ENCODE measurements at places on chromosomes 6 and 20.
A peak's percentile ranks its signal among the peaks of the same experiment; 100 is the strongest.

DNA sequence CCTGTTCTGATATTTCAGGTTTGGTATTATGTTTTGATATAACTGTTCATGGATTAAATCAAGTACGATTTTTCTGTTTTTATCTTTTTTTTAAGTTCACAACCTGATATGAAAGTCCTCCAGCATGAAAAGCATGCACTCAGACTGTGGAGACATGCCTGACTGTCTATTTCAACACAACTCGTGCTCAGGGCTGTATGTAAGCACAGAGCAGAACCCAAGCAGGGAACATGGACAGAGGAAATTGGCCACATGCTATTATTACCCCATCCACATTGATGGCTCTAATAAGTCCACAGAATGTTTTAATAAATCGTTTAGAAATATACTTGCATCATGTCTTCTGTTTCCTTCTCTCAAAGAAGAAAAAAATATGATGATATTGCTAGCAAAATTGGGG, 730.4 kb downstream of the C6orf118 start:
- no peak for DNase-seq

DNA sequence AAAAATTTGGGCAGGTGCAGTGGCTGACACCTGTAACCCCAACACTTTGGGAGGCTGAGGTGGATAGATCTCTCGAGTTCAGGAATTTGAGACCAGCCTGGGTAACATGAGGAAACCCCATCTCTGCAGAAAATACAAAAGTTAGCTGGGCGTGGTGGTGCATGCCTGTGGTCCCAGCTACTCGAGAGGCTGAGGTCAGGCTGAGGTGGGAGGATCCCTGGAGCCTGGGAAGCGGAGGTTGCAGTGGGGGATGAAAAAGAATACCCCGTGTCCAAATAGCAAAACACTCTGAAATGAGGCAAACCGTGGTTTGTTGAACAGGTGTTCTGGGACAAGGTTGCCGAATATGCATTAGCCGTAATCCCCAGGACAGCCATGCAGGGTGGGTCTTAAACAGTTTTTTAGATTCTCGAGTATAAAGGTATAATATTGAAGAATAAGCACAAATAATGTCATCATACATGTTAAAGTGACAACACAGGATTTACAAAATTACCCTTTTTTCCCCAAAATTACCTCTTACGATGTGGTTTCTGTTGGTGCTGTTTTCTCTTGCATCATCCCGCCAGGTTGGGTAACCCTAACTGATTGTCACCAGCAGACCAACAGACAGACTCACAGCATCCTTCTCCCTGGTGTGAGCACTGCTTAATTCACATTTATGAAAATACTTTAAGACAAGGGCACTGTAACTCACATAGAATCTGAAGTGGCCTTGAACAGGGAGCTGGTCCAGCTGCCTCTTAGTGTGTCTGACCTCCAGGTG, 9.1 kb downstream of the DNAJC5 start:
- DNase-seq: no peak

GRCh38 chr6:22308939-22309338, 12.1 kb upstream of the PRL start:
- no peak for DNase-seq

GRCh38 chr20:53103124-53103523, 131.0 kb downstream of the TSHZ2 start:
- DNase-seq: no peak

DNA sequence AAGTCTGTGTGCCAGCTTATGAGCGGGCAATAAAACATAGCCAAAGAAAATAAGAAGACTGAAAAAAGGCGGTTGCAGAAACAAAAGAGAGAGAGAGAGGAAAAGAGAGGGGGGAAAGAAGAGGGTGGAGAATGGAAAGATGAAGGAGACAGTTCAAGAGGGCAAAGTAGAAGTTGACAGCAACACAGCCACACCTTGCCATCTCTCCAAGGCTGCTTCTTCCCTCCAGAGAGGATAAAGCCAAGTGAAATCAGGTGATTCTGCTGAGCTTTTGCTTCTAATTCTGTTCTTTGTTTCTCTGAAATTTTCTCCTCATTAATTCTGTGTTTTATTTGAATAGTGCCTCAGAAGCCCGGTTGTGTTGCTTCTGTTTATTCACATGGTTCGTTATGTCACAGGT, 48.5 kb downstream of the PTPRK start:
- DNase-seq: no peak

DNA sequence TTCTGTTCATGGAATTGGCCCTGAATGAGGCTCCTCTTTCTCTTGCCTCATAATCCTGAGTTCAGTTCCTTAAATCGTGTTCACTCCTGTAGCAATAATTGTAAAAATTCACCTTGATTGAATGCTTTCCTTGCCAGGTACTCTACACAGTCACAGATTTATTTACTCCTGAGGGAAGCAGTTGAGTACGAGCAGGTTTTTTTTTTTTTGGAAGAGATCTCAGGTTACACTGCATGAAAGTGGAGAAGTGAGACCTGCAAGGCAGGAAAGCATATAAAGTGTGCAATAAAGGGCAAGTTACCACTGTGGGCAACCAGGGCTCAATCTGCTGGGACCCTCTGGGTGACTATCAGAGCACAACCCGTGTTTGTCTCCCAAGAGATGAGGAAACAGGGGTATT, 93.0 kb upstream of the DOK5 start:
- no peak for DNase-seq

- DNase-seq: no peak
These were observed 171.6 kb downstream of the THBS2 start for GRCh38 chr6:169082093-169082492.

DNA sequence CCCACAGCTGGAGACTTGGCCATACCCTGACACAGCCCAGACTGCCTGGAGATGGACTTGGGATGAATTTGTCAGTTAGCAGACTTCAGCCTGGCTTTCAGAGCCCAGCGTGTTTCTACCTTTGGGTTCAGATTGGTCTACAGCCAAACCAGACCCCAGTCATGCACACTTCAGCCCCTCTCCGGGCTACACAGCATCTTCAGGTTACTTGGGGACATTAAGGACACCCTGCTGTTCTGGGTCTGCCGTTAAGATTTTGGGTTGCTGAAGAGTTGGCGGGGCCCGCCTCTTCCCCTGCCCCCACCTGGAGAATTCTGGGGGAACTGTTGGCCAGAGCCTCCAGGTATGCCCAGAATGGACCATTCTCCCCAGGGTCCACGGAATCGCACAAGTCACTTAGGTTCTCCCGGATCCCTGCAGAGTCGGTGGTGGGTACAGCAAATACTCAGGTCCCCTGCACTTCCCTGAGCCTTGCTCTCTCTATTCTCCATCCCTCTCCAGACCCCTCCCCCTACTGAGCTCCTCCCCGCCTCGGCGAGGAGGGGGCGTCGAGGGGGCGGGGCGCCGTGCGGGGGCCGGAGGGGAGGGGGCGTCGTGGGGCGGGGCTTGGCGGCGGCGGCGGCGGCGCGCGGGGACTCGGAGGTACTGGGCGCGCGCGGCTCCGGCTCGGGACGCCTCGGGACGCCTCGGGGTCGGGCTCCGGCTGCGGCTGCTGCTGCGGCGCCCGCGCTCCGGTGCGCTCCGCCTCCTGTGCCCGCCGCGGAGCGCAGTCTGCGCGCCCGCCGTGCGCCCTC, at the start of gene PTK7:
TSS of gene PTK7 (plus strand) at position 645 of the 794 bp plus-strand sequence. CDS start 175 bp downstream, outside the sequence.
- no peak for DNase-seq

- no peak for DNase-seq
These were observed 23.9 kb upstream of the ASF1A start for GRCh38 chr6:118869894-118870589.

DNA sequence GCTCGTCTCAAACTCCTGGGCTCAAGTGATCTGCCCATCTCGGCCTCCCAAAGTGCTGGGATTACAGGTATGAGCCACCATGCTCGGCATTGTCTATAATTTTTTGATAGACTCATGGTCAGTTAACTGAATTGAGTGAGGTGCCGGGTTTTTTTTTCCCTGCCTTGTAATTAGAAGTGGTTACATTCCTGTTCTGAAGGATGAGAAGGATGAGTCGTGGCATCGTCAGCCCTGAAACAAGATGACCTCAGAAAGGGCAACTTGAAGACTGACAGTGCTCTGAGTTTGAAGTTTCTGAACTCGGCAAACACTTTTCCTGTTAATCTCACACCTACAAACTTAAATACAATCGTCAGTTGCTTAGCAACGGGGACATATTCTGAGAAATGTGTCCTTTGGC, 158.7 kb upstream of the PDE10A start:
- no peak for DNase-seq

GRCh38 chr6:159122453-159122852, 46.7 kb upstream of the FNDC1 start:
- no peak for DNase-seq

DNA sequence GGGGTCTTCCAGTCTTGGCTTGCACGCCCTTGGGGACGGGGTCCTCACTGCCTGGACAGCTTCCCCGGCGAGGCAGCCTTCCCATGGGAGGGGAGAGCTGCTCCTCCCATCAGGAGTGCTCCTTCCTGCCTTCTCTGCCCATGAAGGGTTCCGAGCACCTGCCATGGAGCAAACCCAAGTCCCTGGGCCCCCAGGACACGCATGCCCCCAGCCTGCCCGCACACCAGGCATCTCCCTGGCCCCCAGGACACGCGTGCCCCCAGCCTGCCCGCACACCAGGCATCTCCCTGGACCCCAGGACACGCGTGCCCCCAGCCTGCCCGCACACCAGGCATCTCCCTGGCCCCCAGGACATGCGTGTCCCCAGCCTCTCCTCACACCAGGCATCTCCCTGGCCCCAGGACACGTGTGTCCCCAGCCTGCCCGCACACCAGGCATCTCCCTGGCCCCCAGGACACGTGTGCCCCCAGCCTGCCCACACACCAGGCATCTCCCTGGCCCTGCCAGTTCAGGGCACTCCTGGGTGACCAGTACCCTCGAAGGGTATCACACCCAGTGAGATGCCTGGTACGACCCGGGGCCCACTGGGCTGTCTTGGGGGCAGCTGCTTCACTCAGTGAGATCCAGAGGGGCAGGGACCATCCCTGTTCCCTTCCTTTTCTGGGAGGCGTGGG, 21.7 kb downstream of the COL20A1 start:
- DNase-seq: no peak

DNA sequence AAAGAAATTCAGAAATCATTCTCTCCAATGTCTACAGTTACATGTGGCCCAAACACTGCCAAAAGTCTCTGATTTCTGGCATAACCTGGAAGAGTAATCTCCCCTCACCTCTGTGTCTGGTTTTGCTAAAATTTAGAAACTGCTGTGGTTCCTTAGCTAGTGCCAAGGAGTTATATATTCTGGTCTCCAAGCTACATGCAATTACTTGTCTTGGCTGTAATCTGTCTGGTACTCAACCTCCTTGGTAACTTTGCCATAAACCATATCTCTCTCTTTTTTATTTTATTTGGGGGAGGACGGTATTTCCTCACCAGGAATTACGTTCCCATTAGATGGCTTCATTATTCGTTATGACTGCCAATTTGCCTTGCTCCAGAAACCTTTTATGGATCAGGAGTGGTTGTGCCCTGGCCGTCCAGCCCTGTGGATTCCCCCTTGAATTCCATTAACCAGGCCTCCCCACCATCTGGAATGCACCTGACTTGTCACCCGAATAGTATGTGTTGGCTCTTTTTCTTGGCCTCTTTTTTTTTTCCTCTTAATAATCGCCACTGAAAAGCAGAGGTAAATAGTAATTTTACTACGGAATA, 400.0 kb downstream of the CD83 start:
- no peak for DNase-seq

GRCh38 chr6:107561306-107561705, 71.4 kb downstream of the SOBP start:
- DNase-seq: no peak

GRCh38 chr6:4896401-4896800, 107.4 kb downstream of the RPP40 start:
- DNase-seq: no peak

DNA sequence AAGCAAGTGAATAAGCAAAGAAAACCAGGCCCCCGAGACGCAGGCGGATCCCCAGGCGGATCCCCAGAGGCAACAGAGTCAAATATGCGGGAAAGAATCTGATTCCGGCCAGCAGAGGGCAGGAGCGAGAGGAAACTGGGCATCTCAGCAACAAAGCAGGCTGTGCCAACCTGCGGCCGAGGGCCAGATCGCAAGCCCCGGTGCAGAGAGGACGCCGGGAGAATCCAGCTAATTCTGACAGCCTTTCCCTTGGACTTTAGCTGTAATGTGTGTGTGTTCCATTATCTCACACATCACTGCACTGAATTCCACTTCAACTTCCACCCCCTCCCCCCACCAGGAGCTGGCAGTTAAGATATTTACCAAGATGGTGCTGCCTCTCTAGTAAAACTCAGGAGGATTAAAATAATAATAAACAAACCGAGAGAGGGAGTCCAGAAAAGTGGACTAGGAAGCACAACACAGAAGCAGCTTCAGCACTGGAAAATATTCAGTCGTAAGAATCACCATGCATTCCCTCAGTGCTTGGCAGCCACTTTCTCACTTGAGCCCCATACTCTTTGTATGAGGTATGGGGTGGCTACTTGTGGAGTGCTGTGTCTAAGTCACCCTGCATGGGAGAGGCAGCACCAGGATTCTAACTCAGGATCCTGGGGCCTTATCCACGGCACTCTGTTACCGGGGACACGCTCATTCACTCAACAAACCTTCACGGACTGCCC, 66.2 kb upstream of the SNX9 start:
- peak; percentile 67 for DNase-seq

GRCh38 chr6:155090166-155090565, 95.1 kb downstream of the TIAM2 start:
- no peak for DNase-seq

GRCh38 chr6:149936743-149937142, 5.1 kb upstream of the ULBP2 start:
- DNase-seq: no peak

DNA sequence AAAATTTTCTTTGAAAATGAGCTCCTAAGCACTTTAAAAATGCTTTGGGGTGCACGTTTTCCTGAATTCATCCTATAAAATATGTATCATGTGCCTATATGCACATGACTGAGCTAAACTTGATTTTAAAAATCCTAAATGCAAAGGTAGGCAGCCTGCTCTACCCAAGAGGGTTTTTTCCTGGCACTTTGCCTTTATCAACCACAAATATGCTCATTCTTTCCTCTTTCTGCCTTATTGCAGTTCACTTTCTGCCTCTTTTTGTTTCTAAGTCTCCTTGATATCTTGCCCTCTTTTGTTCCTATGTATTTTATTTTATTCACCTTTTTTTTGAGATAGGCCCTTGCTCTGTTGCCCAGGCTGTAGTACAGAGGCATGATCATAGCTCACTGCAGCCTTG, 229.3 kb downstream of the GRM1 start:
- no peak for DNase-seq

- DNase-seq: no peak
These were observed 83.6 kb upstream of the MYLIP start for GRCh38 chr6:16045238-16045637.

DNA sequence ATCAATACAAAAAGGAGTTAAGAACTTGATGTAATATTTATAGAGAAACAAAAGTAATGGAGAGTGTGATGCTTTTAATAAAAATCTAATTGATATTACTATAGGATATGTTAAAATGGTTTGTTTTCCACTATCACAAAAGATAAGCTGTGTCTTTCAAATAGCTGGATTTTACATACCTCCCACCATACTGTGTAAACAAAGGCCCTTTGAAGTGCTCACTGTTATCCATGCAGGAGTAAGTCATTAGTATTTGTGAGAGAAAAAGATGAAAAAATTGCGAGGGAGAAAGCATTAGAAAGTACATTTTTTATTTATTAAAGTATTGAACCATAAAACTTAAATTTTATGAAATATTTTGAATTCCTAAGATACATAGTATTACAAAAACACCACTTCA, 733.0 kb downstream of the GRIK2 start:
- DNase-seq: no peak

- DNase-seq: no peak
These were observed 62.9 kb downstream of the MRPL14 start for GRCh38 chr6:44064089-44064947.

GRCh38 chr6:82270881-82271635, 23.5 kb upstream of the IBTK start:
- no peak for DNase-seq

Data from NCI-H1417 treated with DMSO at 0.1 percent for 48 hours (cell line).